Inflammatory macrophage (primary cell): ENCODE measurements at places on chromosomes 3 and 15.
A peak's percentile ranks its signal among the peaks of the same experiment; 100 is the strongest.

- no peak for DNase-seq
These were observed 58.7 kb downstream of the IFT80 start for GRCh38 chr3:160340351-160340750.

DNA sequence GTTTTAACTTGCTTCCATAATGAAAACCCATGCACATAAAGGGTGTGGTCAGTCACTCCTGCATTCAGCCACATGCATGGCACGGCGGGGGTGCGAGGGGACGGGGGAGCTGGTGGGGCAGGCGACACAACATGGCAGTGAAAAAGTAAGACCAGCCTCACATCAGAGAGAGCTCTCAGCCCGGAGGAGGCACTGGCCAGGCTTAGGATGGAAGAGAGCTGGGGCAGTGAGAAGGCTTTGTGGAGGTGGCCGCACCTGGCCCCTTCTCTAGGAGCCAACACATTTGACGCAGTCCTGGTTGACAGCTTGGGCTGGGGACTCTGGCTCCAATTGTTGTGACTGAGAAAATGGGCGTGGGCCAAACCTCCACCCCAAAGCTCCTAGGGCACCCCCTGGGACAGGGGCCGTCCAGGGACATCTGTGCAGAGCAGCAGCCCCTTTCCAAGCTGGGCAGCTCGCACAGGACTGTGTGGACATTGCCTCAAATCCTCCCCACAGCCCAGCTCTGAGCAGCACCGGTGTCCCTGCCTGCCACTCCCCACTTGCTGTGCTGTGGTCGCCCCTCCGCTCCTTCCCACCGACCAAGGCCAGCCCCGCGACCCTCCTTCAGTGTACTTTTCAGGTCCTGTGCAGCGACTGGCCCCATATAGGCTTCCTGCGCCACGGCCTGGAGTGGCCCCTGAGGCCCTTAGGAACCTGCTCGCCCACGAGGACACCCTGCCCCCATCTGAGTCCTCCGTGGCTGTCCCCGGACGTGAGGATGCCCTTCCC, 126.0 kb upstream of the IQSEC1 start:
- no peak for DNase-seq

- DNase-seq, result peak; percentile 81
These were observed 2.3 kb downstream of the PLEKHO2 start for GRCh38 chr15:64843991-64844390.

- no peak for DNase-seq
These were observed 187.5 kb upstream of the THRB start for GRCh38 chr3:24682141-24682547.

DNA sequence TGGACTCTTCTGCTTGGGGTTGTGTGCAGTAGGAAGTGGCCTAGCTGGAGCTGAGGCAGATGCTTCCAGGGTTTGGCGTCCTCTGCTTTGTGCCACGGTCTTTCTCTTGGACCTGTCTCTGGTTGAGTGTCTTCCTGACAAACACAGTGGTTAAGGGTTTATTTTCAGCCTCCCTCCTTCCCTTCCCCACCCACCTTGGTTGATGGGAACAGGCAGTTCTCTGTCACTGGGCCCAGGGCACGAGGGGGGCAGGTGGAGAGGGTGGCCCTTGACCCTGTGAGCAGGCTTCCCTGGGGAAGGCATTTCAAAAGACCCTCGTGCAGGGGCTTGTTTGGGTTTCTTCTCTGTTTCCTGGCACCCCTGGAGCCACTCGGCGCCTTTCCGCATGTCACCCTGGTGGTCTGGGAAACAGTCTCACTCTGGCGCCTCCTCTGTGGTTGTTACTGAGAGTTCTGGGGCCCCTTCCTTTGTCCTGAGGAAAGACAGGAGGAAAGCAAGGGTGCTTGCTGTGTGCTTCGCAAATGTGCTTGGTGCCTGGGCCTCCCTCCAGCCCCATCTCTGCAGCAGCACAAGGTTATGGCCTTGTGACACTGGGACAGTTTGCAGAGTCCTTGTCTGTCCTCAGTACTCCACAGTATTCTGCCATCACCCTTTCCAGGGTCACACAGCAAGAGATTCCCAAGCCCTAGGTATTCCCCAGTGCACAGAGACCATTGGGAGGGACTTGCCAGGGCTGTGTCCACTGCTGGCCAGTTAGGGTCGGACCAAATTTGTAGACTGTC, 10.3 kb upstream of the STAB1 start:
- no peak for DNase-seq

DNA sequence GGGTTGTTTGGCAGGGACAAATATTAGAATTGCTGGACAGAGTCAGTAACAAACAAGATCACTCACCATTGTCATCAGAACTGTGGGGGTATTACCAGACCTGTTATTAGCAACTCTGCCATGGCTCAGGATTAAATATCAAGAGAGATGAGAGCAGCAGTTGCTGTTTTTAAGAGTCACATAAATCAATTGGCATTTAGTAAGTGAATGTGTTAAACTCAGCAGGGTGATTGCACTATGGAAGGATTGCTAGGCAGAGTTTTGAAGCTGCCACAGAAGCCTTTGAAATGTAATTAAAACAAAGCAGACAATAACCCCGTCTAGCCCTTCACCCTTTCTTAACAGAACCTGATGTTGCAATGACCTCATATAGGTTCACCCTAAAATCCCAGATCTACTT, 238.8 kb downstream of the GAP43 start:
- DNase-seq, result no peak

- DNase-seq, result no peak
These were observed 57.7 kb downstream of the SUCNR1 start for GRCh38 chr3:151931171-151931570.

DNA sequence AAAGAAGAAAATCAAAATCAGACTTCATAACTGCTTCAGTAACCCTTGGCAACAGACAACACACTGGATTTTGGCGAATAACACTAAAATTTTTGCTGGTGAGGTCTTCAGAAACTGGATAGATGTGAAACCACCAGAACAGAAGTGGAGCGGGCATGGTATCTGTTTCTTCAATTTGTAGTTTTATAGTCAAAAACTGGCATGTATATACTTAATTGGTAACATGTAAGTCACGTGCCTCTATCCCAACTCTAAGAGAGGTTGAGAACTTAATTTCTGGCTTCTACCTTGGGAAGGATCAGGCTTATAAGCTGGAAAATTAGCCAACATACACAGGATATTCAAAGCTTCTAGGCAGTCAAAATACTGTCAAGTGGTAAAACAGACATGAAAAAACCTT, 172.6 kb upstream of the CHL1 start:
- DNase-seq, result no peak
